Mesenteric fat pad (tissue), 1 donor: ENCODE measurements at places on chromosomes 6 and 20. TPM values are rescaled to one million over a fixed set of nuclear protein-coding genes. Genes with fewer than 3 reads are reported as not detected.

Gene PAK5
- not detected for total RNA-seq

Gene FARS2
- 13.3 TPM for total RNA-seq

Gene PRSS35
- total RNA-seq = 0.26 TPM

Gene KCNK16
- total RNA-seq = not detected

Gene CCDC170
- 2.4 TPM for total RNA-seq

Gene RAB44
- 0.35 TPM for total RNA-seq

Gene SLC22A16
- total RNA-seq = 1.4 TPM

Gene NECAB3
- 22.5 TPM for total RNA-seq

Gene HRH3
- not detected for total RNA-seq

Gene OXT
- 1.5 TPM for total RNA-seq

Gene FOXC1
- 7.6 TPM for total RNA-seq

Gene RNF8
- total RNA-seq = 11.3 TPM

Gene CUTA
- 103 TPM for total RNA-seq

Gene BEND6
- 0.90 TPM for total RNA-seq

Gene LHFPL5
- total RNA-seq = not detected

Gene CDKN1A
- total RNA-seq = 245 TPM

Gene PHACTR1
- total RNA-seq = 10.8 TPM

Gene ARFGEF3
- 2.6 TPM for total RNA-seq

Gene ADTRP
- 2.3 TPM for total RNA-seq

Gene ECI2
- total RNA-seq = 54.1 TPM

Gene PRPH2
- total RNA-seq = 1.4 TPM

Gene SLC26A8
- total RNA-seq = 0.35 TPM

Gene PPP2R5D
- total RNA-seq = 27.8 TPM

Gene BANF2
- total RNA-seq = not detected

Gene BMP5
- total RNA-seq = not detected

Gene TMEM63B
- 24.3 TPM for total RNA-seq

Gene CGA
- not detected for total RNA-seq

Gene MLN
- not detected for total RNA-seq

Gene SLC52A3
- total RNA-seq = 2.2 TPM

Gene CTCFL
- total RNA-seq = 0.16 TPM
